ENCODE measurements at places on chromosomes 13 and 19.

GRCh38 chr13:112219740-112220139 lies 152.8 kb downstream of the SOX1 start:
- no peak for DNase-seq

DNA sequence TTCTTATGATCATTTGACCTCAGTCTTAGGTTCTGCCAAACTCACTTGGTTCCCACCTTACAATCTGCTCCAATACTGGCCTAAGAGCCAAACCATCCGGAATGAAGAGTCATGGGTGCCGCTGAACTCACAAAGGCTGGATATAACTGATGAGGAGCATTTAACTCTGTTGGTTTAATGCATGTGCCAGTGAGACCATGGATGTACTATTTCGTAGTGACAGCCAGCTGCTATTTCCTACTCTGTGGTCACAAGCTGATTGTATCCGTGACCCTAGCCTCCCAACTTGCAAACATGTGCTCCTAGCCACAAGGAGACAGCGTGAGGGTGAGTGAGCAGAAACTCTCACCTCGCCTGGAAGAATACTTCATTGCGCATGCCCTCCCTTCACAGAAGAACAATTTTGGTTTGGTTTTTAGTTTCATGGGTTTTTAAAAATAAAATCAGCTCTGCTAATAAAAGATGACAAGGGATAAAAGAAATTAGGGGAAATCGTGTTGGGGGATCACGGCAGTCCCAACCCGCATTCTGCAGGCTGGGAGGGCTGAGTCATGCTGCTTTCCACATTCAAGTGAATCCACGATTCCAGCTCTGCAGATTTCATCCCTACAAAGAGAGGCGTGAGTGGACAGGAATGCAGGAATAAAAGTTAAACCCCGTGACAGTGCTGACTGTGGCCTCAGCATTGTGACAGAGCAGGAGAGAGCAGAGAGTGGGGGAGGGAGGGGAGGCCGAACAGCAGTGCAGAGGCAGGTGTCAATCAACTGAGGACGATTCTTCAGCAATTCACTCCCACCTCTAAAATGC lies 66.8 kb upstream of the RAP2A start:
- no peak for DNase-seq

GRCh38 chr13:48131533-48131932 lies 36.6 kb upstream of the MED4 start:
- no peak for DNase-seq

DNA sequence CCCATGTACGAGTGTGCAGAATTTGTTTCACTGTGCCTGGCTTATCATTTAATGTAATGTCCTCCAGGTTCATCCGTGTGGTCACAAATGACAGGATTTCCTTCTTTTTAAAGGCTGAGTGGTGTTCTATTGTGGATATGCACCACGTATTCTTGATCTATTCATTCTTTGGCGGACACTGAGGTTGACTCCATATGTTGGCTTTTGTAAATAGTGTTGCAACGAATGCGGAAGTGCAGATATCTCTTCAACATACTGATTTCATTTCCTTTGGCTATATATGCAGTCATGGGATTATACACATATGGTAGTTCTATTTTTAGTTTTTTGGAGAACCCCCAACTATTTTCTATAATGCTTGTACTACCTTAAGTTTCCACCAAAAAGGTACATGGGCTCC lies 13.0 kb downstream of the OR7A5 start:
- DNase-seq, result no peak

DNA sequence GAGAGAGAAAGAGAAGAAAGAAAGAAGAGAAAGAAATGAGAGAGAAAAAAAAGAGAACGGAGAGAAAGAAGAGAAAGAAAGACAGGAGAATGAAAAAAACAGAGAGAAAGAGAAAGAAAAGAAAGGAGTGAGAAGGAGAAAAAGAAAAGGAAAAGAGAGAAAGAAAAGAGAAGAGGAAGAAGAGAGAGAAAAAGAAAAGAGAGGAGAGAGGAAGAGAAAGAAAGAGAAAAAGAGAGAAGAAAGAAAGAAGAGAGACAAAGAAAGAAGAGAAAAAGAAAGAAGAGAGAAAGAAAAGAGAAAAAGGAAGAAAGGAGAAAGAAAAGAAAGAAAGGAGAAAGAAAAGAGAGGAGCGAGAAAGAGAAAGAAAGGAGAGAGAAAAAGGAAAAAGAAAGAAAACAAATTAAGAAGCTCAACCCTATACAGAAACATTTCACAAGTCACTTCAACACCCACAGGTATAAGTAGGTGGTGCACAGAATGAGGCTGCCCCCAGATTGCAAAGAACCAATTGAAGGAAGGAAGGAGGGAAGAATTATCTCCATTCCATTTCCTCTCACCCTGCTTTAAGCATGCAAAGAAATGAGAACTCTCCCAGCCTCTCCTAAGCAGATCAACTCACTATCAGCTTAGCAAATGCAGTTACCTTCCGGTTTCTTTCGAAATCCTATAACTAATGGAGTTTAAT lies 98.8 kb upstream of the CACNA1A start:
- no peak for DNase-seq

- DNase-seq, result no peak
Observed at GRCh38 chr19:56261145-56261544, 11.4 kb upstream of the EDDM13 start.

GRCh38 chr13:23806874-23807526 lies 82.2 kb downstream of the MIPEP start:
- no peak for DNase-seq

DNA sequence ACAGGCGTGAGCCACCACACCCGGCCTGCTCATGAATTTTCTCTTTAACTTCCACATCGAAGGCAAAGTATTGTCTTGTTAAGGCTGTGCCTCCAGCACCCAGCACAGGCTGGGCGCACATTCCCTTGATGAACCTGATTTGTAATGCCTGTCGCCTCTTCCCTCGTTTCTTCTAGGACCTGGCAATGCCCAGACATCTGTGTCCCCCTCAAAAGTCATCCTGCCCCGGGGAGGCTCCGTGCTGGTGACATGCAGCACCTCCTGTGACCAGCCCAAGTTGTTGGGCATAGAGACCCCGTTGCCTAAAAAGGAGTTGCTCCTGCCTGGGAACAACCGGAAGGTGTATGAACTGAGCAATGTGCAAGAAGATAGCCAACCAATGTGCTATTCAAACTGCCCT lies 3.7 kb downstream of the ICAM1 start:
- DNase-seq, result no peak

DNA sequence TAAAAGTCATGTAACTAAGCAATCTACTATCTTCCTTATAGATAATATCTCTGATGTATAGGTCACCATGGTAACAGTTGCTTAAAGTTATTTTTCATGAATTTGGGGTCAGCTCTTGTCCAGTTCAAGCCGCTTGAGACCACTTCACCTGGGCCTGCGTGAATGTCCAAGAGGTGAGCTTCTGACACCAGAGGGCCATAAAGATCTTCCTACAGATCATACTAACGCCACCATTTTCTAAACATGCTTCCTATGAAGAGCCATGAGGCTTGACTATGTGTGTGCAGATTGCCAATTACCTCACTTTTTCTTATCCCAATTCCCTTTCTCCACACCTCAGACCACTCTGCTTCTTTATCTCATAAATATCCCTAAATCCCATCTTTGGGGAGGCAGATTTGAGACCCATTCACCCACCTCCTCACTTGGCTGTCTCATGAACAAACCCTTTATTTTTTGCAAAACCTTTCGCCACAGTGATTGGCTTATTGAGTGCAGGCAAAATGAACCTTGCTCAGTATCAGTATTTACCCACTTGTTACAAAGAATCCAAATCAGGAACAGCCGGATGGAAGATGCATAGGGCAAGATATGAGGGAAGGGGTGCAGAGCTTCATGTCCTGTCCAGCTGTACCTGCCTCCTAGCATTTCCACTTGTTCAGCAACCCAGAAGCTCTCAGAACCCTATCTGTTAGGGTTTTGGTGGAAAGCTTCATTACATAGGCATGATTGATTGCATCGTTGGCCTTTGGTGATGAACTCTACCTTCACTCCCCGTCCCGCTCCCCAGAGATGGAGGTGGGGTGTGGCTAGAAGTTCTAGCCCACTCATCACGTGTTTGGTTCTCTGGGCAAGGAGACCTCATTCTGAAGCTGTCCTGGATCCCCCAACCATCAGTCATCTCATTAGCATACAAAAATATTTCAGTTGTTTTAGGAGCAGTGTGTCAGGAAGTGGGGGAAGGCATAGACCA lies 34.2 kb downstream of the FAM187B start:
- no peak for DNase-seq

GRCh38 chr19:49362048-49362928 lies at the start of gene TEAD2:
TSS of gene TEAD2 (minus strand) at chr19:49362416. CDS start at chr19:49360075, 2,341 bp downstream.
- no peak for DNase-seq

DNA sequence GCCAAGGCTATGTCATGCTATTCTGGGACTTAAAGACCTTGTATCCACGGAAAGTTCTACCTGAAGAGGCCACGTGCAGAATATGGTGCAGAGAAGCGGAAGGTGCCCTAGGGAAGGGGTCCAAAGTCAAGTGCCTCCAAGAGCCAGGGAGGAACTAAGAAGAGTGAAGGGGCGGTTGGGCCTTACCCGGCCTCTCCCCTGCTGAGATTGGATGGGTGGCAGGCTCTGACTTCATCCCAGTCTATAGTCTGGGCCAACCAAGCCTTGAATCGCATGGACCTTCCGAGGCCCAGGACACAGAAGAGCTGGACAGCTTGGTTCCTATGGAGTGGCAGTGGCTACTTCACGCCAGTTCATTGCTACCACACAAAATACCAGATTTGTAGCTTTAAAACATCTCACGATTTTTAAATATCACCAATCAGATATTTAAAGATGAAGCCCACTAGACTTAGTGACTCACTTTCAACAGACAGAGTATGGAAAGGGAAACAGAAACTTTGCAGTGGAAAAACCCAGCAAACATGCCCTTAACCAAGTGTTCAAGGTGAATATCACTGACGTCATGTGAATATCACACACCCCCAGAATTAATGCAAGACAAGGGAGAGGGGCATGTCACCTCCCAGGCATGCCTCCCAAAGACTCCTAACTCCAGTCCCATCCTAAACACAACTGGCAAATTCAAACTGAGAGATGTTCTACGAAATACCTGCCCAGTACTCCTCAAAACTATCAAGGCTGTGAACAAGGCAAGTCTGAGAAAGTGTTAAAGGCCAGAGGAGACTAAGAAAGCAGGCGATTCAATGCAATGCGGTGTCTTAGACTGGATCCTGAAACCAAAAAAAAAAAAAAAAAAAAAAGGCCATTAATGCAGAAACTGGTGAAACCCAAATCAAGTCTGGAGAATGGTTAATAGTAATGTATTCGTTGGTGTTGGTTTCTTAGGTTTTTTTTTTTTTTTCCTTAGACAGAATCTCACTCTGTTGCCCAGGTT lies 10.2 kb downstream of the C19orf12 start:
- DNase-seq, result no peak

- DNase-seq, result no peak
Observed at GRCh38 chr13:37615276-37615675, 16.7 kb upstream of the POSTN start.

DNA sequence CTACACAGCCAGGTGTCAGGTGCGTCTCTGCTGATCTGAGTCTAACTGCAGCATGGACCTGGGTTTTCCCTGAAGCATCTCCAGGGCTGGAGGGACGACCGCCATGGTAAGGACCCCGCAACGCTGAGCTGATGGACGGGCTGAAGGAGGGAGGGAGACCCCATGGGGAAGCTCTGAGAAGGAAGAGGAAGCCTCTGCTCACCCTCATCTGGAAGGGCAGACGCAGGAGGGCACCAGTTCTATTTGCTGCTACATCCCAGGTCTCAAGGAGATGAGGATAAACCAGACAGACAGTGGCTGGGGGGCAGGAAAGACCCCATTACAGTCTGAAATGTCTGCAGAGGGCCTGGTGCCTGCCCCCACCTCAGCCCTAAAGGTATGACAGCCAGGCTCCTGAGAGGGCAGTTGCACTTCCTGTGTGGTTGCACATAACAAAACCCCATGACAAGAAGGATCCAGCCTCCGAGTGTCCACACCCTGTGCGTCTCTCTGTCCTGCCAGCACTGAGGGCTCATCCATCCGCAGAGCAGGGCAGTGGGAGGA lies at the start of gene LILRA2:
TSS of gene LILRA2 (plus strand) at position 461 of the 543 bp plus-strand sequence. CDS start 89 bp downstream, outside the sequence.
- DNase-seq, result no peak

DNA sequence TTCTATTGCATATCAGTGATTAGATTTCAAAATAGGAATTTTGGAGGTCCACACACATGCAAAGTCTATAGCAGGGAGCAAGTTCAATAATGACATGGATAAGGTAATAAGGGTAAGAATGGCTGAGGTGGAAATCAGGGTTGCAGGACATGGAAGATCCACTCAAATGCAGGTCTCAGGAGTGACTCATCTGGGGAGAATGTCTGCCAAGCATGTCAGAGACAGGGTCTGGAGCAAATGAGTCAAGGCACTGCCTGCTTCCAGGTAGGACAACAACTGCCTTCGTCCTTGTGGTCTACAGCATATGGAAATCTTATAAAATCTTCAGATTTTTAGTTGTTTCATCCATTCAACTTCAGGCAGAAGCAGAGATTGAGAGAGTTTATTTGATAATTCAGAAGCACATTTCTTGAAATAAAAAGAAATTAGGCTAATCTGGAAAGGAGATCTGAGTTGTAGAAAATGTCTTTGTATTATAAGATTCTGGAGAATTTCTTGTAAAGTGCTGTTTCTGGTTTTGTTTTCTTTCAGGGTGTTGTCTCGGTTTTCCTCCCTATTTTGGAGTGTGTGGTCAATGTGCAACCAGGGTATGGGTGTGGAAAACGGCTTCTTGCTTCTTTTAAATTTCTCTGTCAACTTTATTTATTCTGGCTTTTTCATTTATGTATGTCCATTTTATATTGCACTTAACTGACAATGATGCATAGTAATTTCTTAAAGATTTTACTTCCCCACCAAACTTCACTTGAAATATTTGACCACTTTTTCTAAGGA lies 748.8 kb downstream of the LIG4 start:
- no peak for DNase-seq

- no peak for DNase-seq
Observed at GRCh38 chr13:113349491-113349890, 14.4 kb downstream of the GRTP1 start.

GRCh38 chr19:43438291-43439031 lies 23.8 kb downstream of the TEX101 start:
- DNase-seq, result no peak

- no peak for DNase-seq
Observed at GRCh38 chr19:21698215-21698614, 69.2 kb downstream of the ZNF100 start.

DNA sequence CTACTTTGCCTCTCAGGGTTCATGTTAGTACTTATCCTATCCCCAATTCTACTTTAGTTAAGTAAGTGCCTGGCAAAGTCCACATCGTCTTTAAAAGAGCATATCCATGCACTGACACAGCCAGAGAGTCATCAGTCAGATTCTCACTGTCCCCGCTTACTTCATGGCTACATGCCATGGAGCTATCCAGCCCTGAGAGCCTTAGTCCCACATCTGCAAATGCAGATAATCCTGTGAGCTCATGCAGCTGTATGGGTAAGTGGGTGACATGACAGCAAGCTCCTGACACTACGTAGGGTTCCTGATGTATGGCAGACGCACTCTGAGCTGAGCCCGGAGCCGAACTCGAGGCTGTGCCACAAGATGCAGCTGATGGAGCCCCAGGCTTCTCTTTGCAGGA lies 661.5 kb downstream of the LIG4 start:
- DNase-seq, result no peak

DNA sequence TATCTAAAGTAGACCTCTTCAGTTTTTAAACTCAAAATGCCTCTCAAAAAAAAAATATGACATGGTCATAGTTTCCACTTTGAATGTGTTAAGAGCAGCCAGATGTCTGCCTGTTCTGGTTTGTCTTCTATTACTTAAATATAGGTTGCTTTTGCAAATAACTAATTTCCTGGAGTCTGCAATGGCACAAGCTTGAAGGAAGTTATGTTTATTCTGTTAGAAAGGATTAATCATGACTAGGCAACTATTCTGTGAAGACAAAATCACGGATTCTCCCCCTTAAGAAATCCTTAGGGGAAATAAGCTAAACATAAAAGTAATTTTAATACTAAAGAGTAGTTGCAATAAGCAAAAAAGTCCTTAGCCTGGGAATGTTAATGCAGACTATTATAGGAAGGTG lies 26.3 kb downstream of the SKA3 start:
- no peak for DNase-seq
